ENCODE measurements at places on chromosomes 5 and 9.

GRCh38 chr5:10441083-10441991 lies at the start of gene ROPN1L:
TSS of gene ROPN1L (plus strand) at chr5:10441879. CDS start at chr5:10442168, 289 bp downstream.
- peak; percentile 72 for DNase-seq

DNA sequence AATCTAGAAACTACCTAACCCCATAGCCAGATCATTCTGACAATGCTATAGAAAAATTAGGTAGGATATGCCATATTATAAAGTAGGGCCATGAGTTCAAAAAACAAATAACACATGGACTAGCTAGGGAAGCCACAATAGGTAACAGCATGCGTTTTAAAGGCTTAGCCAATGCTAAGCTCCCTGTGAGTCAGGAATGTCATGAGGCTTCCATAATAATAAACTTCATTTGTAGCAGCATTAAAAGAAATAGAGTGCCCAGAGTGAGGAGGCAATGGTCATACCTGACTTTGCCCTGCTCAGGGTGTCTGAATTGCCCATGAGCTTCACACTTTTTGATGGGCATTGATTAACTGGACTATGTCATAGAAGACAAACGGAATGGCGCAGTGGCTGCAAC lies 15.8 kb downstream of the FOXE1 start:
- DNase-seq: no peak

- no peak for DNase-seq
These were observed 37.5 kb upstream of the SMU1 start for GRCh38 chr9:33113799-33114547.

GRCh38 chr9:134401391-134401790 lies 75.1 kb downstream of the RXRA start:
- no peak for DNase-seq

DNA sequence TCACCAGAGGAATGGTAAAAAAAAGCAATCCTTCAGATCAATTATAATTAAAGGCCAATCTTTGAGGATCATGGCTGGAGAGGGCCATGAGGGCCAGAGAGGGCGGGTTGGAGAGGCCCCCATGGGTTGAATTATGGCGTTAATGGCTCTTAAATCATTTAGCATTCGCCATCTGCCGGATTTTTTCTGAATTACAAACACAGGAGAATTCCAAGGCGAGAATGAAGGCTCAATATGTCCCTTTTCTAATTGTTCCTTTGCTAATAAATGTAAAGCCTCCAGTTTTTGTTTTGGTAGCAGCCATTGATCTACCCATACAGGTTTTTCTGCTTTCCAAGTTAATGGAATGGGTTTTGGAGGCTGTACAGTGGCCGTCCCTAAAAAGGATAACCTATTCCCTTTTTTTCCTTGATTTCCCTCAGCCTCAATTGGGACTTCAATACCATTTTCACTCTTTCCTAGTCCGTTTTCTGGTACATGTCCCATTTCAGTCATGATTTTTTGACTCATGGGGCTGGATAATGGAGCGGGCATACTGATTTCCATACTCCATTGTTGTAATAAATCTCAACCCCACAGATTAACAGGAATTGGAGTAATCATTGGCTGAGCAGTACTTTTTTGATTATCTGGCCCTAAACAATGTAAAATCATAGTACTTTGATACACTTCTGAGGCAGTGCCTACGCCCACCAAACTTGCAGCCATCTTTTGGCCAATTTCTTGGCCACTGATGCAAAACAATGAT lies 6.7 kb upstream of the TMEM141 start:
- no peak for DNase-seq

- DNase-seq: no peak
These were observed at the start of gene PCDHB4 for GRCh38 chr5:141121563-141121962. TSS of gene PCDHB4 (plus strand) at chr5:141121818. CDS start at chr5:141121999, 181 bp downstream.

DNA sequence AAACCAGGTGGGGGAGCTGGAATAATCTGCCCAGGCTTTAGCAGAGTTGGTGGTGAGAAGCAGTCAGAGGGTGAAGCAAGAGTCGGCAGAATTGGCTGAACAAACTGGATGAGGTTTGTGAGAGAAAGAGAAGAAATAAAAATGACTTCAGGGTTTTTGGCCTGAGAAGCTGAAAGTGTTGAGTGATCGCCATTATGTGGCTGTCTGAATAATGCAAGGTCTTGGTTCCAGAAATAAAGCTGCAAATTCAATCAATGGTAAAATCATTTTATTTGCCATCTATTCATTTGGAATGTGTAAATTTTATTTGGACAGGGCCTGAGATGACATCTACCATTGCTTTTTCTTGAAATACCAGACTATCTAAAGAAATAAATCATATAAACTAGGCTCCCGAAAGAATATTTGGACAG lies 50.4 kb upstream of the DAB2 start:
- no peak for DNase-seq

DNA sequence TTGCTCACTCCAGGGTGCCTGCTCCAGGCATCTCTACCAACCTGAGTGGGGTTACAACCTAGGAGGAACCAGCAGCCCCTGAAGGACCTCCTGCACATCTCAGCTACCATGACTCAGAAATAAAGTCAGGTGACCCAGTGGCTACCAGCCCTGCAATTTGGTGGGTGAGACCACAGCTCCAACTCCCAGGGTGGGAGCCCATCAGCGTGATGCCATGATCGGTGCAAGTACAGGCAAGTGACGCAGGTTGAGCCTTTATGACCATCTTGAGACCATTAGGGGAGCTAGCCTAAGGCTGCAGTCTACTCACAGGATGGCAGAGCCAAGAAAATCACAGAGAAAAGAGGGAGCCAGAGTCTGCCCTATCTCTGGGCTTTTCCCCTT lies 8.6 kb downstream of the SEPTIN8 start:
- no peak for DNase-seq

GRCh38 chr5:139415221-139415861 lies 11.5 kb upstream of the SPATA24 start:
- DNase-seq: no peak

DNA sequence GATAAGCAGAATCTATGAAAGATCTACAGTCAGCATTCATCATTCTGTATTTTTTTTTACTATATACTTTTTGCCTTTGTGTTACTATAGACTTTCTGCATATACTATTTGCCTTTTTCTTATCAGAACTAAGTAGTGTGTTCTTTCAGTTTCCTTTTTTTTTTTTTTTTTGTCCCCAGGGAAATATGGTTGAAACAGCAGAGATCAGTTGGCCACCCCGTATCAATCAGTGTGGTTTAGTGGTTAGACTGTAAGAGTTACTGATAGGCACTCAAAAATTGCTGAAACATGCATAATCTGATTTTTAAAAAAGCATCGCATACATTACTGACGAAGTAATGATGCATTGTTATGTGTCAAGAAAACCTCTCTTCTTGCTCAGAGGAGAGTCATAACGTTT lies 990.8 kb upstream of the EDIL3 start:
- DNase-seq: no peak

- DNase-seq: no peak
These were observed 48.6 kb upstream of the C5orf46 start for GRCh38 chr5:147954971-147955370.

DNA sequence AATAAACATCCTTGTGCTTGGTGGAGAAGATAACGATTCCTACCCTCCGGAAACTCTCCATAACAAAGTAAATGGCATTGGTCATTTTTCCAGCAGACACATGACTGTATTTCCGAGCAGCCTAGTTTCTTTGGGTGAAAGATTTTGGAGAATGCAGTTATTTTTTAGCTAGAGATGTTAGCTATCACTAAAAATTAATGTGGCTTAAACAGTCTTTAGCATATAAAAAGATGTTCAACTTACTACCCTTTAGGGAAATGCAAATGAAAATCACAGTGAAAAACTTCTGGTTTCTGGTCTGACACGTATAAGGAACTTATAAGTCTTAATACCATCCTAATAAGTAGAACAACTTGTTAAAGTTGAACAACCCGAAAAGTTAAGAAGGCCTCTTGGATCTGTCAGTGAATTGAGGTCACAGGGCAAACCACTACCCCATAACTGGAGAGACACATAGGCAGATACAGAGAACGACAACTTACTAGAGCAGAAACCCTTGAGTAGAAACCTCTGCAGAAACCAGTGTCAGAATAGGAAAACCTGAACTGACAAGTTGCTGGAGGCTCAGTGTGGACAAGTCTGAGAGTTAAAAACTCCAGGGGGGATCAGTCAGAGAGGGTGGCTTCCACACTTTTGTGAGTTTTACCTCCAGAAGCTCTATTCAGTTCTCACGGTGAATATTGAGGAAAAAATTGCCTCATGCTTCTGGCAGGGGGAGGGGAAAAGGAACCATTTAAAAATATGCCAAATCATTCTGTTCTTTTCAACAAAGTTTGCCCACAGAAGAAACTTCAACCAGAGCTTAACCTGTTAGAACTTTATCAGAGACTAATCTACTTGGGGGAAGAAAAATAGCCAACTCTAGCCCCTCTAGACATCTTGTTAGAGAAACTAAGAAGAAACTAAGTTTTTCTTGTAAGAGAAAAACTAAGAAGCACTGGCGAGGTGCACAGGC lies 325.2 kb upstream of the RPS23 start:
- no peak for DNase-seq

GRCh38 chr9:84502066-84502465 lies 161.5 kb upstream of the SLC28A3 start:
- DNase-seq: no peak

- no peak for DNase-seq
These were observed 500.0 kb downstream of the PTPRD start for GRCh38 chr9:10112798-10113197.

GRCh38 chr5:161093100-161093499 lies 241.1 kb upstream of the ATP10B start:
- no peak for DNase-seq

- DNase-seq: no peak
These were observed 48.5 kb downstream of the PLEKHG4B start for GRCh38 chr5:140443-140829.

DNA sequence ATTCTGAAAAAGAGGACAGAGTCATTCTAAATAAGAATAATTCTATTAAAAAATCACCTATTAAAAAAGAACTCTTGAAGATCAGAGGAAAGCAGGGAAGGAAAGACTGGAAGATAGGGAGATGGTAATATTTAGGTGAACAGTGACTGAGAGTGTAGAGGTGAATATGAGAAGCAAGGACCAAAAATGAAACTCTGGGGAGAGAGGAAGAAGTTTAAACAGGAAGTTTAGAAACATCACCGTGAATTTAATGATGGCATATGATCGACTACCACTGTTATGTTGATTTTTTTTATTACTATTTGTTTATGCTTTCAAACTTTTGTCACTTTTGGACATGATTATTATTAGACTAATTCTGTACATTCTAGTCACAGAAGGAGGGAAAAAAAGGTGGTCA lies 1.7 kb upstream of the SPINK6 start:
- DNase-seq: no peak

Data from stimulated activated CD4-positive, alpha-beta T cell treated with anti-CD3 and anti-CD28 coated beads, Interleukin-4, amount 100 ng/mL, for 48 hours (primary cell).